ENCODE measurements at places on chromosomes 16 and 17. TPM values are rescaled to one million over a fixed set of nuclear protein-coding genes. Genes with fewer than 3 reads are reported as not detected.

The SNF8 gene
- total RNA-seq: 105 TPM

The KRTAP4-4 gene
- not detected for total RNA-seq

The EVPLL gene
- total RNA-seq: not detected

The MT4 gene
- total RNA-seq: not detected

The ITGAX gene
- total RNA-seq: 30.3 TPM

The TBC1D3K gene
- total RNA-seq: not detected

GRCh38 chr16:48420437-48420836, 35.2 kb upstream of the SIAH1 start:
- DNase-seq: no peak

- DNase-seq: no peak
Observed at GRCh38 chr16:64522548-64522947, 599.3 kb downstream of the CDH11 start.

DNA sequence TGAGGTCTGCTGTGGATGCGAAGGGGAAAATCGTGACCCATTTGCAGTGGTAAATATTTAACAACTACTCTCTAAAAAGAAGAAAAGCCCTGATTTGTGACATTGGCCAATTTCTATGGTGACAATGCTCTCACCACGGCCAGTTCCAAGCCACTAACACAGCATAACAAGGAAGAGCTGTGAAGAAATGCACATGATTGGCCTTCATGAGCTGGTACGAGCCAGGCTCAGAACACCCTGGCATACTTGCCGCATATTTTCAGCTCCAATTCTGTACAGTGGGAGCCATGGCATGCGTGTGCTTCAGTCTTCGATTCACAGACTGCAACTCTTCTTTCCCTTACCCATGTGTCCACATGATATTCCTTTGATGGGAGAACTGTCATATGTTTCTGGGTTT, 363.9 kb upstream of the CDH5 start:
- no peak for DNase-seq

DNA sequence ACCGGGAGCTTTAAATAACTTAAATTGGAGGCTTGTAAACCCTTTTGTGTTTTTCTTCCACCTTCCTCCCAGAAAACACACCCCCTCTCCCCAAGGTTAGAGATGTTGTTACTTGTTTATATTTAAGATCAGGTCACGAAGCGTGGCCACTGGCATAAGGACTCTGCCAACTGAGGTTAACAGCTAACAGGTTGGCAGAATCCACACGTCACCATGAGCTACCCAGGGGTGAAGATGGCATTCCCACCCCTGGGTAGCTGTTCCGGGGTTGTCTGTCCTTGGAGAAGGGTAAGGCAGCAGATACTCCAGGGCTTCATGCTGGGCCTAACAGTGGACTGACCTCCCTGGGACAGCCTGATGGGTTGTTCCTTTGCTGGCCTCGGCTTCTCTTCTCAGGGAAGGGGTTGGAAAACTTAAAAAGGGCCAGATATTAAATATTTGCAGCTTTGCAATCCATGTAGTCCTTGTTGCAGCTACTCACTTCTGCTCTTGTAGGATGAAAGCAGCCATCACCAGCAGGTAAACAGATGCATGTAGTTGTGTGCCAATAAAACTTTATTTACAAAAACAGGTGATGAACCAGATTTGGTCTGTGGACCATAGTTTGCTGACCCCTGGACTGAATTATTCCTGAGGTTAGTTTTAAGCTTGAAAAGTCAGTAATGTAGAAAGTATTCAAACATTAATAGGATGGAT, 148.6 kb downstream of the MSI2 start:
- no peak for DNase-seq

DNA sequence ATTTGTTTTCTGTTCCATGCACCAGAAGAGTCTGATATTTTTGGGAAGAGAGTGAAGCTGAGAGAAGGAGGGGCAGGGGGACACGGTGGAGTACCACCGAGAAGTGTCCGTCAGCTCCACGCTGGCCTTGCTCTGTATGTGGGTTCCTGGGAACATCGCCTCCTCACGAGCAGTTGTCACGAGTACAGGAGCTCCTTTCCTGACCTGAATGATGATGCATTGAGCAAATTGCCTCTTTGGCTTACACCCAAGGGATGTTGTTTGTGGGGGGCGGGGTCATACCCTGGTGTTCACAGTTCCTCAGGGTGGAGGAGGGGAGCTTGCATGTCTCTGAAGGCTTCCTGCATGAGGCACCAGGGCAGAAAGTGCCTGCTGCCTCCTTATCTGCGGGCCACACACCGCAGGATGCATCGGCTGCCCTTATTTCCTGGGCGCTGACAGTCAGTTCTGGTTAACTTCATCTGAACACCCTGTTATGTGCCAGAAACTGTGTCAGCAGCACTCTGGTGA, 36.2 kb downstream of the RGS9 start:
- DNase-seq: peak; percentile 91

- DNase-seq: no peak
Observed at GRCh38 chr16:66247516-66248481, 118.7 kb upstream of the CDH5 start.

GRCh38 chr17:30568117-30568430, 90.9 kb downstream of the GOSR1 start:
- DNase-seq: no peak

DNA sequence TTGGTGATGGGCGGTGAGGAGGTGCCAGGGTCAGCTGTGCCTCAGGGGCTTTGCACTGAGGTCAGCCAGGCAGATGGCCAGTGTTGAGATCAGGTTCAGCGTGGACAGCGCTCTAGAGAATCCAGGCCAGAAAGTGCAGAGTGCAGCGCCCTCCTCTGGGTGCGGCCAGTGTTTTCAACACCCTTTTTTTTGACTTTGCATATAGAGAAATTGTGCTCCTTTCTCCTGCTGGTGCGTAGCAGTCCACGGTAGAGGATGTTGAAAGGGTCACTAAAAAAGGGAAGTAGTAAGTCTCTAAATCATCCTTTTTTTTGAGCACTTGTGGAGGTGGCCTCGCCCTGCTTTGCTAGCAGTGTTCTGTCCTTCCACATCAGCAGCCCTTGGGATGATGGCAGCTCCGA, 53.9 kb downstream of the BANP start:
- peak; percentile 28 for DNase-seq

DNA sequence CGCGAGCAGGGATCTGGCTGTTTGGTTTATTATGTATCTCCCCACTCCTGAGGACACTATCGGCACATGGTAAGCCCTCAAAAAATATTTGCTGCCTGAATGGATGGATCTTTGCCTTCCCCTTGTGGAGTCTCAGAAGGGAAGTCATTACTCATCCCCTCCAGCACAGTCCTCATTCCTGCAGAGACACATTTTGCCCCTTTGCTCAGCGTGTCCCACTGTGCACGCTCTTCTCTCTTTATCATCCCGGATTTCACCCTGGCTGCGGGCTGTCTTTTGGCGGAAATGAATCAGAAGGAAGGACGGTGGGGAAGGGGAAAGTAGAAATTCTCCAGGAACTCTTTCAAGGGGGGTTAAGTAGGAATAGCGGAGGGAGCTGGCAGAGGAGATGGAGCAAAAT, 125.2 kb upstream of the CDC42EP4 start:
- no peak for DNase-seq

DNA sequence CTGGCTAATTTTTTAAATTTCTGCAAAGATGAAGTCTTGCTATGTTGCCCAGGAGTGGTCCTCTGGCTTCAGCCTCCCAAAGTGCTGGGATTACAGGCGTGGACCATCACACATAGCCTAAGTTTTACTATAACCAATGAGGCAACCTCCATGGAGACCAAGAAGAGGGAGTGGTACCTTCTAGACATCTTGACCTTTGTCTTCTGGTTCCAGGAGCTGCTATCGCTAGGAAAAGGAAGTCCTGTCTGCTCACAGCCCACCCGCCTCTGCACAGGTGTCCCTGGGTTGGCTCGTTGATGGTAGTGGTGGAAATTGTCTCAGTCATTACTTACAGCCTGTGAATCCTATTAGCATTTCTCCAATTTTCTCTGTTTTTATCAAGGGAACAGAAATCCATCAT, 169.7 kb downstream of the PRKCA start:
- DNase-seq: no peak

DNA sequence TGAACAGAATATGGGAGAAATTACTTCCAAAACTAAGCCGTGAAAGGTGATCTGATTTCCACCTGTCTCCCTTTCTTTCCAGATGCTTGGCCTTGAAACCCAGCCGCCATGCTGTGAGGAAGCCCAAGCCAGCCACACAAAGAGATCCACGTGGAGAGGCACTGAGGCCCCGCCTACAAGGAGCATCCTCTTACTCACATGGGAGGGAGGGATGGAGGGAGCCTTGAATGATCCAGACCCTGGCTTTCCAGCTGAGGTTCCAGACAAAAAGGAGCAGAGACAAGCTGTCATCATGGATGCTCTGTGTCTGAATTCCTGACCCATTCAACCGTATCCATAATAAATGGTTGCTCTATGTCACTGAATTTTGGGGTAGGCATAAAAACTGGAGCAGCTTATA, 48.9 kb upstream of the HAPSTR1 start:
- DNase-seq: no peak

GRCh38 chr16:53159781-53160436, 105.1 kb downstream of the CHD9 start:
- no peak for DNase-seq

DNA sequence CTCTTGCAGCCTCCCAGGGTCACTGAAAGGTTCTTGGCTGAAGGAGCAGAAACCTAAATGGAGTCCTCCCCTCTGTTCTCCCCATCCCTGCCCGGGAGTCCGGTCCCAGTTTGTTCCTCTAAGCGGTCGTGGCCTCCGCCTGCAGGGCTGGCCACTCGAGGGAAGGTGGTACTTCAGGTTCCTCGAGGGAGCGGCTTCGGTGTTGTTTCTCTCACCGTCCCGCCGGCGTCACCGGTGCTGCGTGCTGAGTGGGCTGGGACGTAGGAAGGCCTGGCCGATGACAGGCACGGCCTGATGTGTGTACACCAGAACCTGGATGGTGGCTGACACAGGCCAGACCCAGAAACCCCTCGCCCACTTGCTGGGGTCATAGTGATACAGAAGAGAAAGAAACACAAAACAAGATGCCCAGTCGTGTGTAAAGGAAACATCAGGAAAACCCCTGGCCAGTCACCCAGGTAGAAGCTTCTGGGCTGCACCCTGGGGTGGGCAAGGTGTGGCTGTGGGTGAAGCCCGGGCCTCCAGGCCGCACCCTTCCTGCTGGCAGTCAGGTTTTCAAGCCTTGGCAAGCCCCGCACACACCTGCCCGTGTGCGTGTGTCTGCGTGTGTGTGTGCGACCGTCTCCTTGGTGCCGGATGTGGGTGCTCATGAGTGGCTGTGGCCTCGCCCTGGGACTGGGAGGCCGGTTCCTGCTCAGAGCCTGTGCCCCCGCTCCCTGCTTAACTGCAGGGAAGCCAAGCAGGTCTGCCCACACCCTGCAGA, 52.0 kb downstream of the BAIAP2 start:
- peak; percentile 16 for DNase-seq

- DNase-seq: no peak
Observed at GRCh38 chr16:54289242-54289944, 2.8 kb upstream of the IRX3 start.

GRCh38 chr16:14057878-14058382, 13.2 kb upstream of the MRTFB start:
- DNase-seq: no peak

GRCh38 chr16:56607109-56607618, 1.2 kb upstream of the MT2A start:
- DNase-seq: peak; percentile 20

DNA sequence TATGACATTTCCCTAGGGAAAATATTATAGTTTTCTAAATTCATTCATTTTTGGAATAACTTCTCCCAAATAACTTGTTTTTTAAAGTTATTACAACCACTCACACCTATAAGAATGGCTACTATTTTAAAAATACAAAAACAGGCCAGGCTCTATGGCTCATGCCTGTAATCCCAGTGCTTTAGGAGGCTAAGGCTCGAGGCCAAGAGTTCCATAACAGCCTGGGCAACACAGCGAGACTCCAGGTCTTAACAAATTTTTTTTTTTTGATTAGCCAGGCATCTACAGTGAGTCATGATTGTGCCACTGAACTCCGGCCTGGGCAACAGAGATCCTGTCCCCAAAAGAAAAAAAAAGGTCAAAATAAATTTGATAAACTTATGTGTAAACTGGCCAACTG, 43.6 kb upstream of the YPEL2 start:
- no peak for DNase-seq

- no peak for DNase-seq
Observed at GRCh38 chr17:50690887-50691549, 16.7 kb downstream of the ANKRD40 start.

- DNase-seq: peak; percentile 9
Observed at GRCh38 chr16:27429330-27429871, 27.4 kb downstream of the IL21R start.

DNA sequence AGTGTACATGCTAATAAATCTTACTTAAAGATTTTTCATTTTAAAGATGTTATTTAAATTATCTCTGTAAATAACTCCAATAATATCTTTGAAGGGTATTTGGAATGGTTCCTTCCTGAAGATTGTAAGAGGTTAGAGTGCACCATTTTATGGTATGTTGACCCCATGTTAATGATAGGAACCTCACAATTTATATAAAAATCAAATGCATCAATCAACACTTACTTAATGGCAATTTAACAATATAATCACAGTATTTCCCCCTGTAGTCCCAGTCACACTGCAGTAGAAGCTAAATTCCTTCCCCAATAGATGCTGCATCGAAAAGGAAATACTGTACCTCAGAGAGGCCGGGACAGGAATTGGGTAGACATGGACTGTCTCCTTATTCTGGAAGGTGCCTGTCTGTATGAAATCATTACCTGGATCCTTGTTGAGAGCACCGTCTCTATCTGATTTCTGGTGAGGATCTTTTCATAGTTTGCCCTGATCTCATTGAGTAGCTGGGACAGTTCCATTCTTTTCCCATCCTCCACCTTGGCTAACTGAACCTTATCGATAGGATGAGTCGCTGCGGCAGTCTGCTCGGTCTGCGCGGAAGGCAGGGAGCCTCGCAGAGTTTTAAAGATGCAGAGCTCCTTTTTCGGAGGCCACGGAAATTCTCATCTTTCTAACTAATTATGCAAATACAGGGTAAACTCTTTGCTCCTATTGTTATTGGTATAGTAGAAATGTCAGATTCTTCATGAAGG, at the start of gene KRT222:
TSS of gene KRT222 (minus strand) at position 596 of the 752 bp plus-strand sequence. CDS start at position 518, 78 bp downstream.
- no peak for DNase-seq

- DNase-seq: no peak
Observed at GRCh38 chr16:57798953-57799599, 3.2 kb downstream of the KIFC3 start.

GRCh38 chr17:78263736-78264340, 32.4 kb downstream of the TMEM235 start:
- DNase-seq: no peak
